ENCODE measurements at places on chromosomes 7 and 10.

GRCh38 chr7:91266689-91267090 lies 2.5 kb downstream of the FZD1 start:
- no peak for DNase-seq

GRCh38 chr10:42864575-42864974 lies 82.0 kb downstream of the BMS1 start:
- DNase-seq = no peak

DNA sequence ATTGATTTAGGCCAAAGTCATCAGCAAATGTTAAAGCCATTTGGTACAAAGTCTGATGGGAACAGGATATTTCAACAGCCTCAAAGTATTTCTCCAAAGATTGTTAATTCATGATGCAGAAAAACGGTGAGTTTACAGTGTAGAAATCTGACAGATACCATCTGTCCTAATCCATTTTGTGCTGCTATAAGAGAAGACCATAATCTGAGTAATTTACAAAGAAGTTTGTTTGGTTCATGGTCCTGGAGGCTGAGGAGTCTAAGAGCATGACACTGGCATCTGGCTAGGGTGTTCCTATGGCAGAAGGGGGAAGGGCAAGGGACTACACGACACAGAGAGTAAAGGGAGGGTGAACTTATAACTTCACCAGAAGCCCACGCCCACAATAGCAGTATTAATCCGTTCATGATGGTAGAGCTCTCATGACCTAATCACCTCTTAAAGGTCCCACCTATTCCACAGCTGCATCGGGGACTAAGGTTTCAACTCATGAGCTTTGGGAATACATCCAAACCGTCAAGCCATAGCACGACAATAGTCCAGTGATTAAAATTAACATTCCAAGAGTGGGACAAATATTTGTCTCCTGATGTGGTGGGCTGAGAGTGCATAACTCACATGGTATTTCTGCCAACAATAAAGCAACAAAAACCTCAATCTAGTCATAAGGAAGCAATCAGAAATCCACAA lies 298.6 kb upstream of the AKR1E2 start:
- no peak for DNase-seq

- DNase-seq = no peak
Observed at GRCh38 chr10:69506487-69506833, 55.2 kb downstream of the TSPAN15 start.

DNA sequence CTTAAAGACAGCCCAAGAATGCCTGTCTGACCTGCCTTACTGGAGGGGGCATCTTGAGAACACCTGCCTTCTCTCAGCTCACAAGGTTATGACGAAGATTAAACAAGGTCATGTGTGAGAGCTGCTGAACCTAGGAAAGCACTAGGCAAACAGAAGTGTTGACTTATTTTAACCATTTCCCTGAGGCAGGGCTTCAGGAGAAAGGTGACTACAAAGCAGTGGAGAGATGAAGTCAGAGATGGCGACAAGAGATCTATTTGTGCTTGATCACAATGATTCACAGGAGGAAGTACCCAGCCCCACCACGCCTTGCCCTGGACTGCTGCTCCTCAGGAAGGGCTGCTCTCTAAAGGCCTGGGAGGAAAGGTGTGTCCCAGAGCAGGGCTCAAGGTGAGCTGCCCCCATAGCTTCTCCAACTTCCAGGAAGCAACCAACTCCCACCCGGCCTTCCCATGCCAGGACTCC lies 27.8 kb downstream of the STN1 start:
- no peak for DNase-seq

DNA sequence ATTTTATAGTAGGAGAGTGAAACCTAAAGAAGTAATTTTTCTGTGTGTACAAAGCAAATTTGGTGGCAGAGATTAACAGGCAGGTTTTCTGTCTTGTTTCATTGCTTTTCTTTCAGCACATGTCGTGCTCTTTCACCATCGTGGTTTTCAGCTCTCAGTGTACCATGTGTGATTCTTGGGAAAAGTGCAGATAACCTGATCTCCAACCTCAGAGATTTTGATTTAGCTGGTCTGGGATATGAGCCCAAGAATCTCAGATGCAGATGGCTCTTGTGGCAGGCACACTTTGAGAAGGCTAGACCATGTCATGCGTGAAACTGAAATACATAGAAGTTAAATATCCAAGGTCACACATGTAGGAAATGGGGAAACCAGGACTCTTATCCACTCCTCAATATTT lies 317.4 kb downstream of the EXOC4 start:
- DNase-seq = no peak

GRCh38 chr10:73859428-73859783 lies 14.9 kb downstream of the CAMK2G start:
- DNase-seq = no peak

GRCh38 chr7:143384661-143385631 lies 3.8 kb downstream of the ZYX start:
- DNase-seq = no peak

- no peak for DNase-seq
Observed at GRCh38 chr10:33240931-33241330, 93.5 kb downstream of the NRP1 start.

GRCh38 chr7:122340427-122340826 lies 35.9 kb upstream of the FEZF1 start:
- DNase-seq = no peak

- no peak for DNase-seq
Observed at GRCh38 chr7:134722786-134723322, 56.6 kb upstream of the CALD1 start.

GRCh38 chr7:2196381-2197378 lies 36.1 kb downstream of the MAD1L1 start:
- DNase-seq = no peak
